ENCODE measurements at places on chromosomes 7 and 10.

- DNase-seq, result no peak
- no peaks in the 10 kb centered on the region for H3K4me1 ChIP-seq
- no peak overlapping the region for H3K27ac ChIP-seq
- no peaks in the 10 kb centered on the region for H3K27me3 ChIP-seq
- no peaks in the 10 kb centered on the region for H3K36me3 ChIP-seq
- H3K4me3 ChIP-seq, result no peak overlapping the region
Measured at GRCh38 chr7:82007315-82007714, 237.5 kb upstream of the HGF start.

GRCh38 chr10:101229266-101230182 lies at the start of gene LBX1:
LBX1 (minus strand) TSS chr10:101229463; CDS start chr10:101228815, 648 bp downstream.
- H3K4me1 ChIP-seq, result no peaks in the 10 kb centered on the region
- no peak for DNase-seq
- H3K36me3 ChIP-seq, result no peaks in the 10 kb centered on the region
- H3K27ac ChIP-seq, result no peak within 1 kb of the TSS
- H3K4me3 ChIP-seq, result no peak within 1 kb of the TSS

- H3K27me3 ChIP-seq, result peaks cover 6% of the 10 kb centered on the region
- DNase-seq, result no peak
- H3K36me3 ChIP-seq, result no peaks in the 10 kb centered on the region
- H3K27ac ChIP-seq, result no peak overlapping the region
Measured at GRCh38 chr10:76950354-76950753, 687.3 kb downstream of the KCNMA1 start.

DNA sequence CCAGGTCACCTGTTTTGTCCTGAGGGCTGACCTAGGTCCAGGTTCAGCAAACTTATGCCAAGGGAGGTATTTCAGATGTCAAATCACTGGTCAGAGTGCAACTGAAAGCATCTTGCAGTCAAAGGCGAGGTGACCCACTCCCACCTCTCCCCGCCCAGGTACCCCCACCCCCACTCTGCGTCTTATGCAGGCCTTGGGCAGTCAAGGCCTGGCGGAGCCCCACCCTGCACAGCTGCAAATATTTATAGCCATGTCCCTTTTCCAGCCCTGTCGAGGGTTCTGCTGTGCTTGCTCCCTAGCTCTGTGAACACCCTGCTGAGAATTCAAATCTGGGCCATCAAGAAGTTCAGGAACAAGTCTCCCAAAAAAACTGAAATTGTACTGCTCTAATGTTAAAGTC lies 40.6 kb upstream of the BMPR1A start:
- no peak overlapping the region for H3K4me3 ChIP-seq
- H3K36me3 ChIP-seq, result no peaks in the 10 kb centered on the region

DNA sequence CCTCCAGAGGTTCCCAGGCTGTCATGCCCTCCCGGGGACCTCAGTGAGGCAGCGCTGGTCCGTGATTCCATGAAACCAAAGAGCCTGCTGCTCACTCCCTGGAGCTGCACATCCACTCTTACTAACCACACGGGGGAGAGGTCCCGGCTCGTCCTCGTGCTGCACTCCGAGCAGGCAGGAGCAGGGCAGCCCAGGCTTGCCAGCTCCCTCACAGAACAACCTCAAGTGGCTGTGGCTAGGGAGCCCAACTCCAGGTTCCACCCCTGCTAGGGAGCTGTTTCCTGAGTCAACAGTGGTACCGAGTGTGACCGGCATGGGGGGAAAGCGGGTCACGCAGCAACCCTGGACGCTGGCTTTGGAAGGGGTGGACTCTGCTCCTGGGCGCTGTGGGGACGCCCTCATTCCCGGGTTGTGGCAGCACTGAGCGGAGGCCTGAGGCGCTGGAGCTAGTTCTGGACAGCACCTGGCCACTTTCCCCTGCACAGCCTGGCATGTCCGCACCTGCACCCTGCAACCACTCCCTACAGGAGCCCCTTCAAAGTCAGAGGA lies 27.9 kb upstream of the PPP2R2D start:
- no peaks in the 10 kb centered on the region for H3K4me1 ChIP-seq
- no peak for DNase-seq
- no peaks in the 10 kb centered on the region for H3K36me3 ChIP-seq
- H3K27ac ChIP-seq, result no peak overlapping the region
- no peaks in the 10 kb centered on the region for H3K27me3 ChIP-seq

- H3K27me3 ChIP-seq, result no peaks in the 10 kb centered on the region
- no peak overlapping the region for H3K27ac ChIP-seq
- no peaks in the 10 kb centered on the region for H3K36me3 ChIP-seq
- H3K4me3 ChIP-seq, result no peak overlapping the region
- no peaks in the 10 kb centered on the region for H3K4me1 ChIP-seq
- no peak for DNase-seq
Measured at GRCh38 chr10:75439811-75440210, 8.4 kb downstream of the LRMDA start.

DNA sequence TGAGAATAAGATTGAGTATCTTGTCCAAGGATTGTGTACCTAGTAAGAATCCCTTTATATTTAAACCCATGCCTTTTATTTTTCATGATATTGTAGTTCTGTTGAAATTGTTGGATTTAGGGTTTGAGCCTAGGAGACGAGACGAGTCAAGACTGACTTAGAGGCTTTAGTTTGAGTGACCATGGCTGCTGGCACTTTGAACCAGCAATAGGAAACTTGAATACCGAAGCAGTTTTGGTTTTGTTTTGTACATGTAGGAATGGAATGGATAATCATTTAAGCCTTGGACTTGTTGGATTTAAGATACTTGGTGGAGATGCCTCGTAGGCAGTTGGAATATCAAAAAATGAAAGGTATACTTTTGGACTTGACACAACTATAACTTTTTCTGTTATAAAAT lies 229.0 kb downstream of the BICC1 start:
- no peak overlapping the region for H3K4me3 ChIP-seq
- no peaks in the 10 kb centered on the region for H3K4me1 ChIP-seq
- H3K27me3 ChIP-seq, result no peaks in the 10 kb centered on the region
- no peak overlapping the region for H3K27ac ChIP-seq

DNA sequence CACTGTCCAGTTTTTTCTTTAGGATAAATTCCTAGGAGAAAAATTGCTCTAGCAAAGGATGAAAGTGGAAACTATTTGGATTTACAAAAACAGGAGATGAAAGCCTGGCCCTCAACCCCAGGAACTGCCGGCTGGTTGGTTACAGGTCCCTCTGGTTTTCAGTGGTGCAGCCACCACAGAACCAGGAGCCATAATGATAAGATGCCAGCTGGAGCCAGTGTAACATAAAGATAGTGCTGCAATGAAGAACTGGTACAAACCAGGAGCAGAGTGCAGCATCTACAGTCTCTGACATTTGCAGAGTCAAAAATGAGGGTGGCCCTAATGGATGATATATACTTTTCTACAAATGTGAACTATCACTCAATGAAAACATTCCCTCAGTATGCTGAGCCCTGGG lies 20.4 kb upstream of the NUP42 start:
- no peak overlapping the region for H3K4me3 ChIP-seq
- no peaks in the 10 kb centered on the region for H3K36me3 ChIP-seq
- H3K27me3 ChIP-seq, result no peaks in the 10 kb centered on the region
- no peak for DNase-seq
- H3K4me1 ChIP-seq, result no peaks in the 10 kb centered on the region

DNA sequence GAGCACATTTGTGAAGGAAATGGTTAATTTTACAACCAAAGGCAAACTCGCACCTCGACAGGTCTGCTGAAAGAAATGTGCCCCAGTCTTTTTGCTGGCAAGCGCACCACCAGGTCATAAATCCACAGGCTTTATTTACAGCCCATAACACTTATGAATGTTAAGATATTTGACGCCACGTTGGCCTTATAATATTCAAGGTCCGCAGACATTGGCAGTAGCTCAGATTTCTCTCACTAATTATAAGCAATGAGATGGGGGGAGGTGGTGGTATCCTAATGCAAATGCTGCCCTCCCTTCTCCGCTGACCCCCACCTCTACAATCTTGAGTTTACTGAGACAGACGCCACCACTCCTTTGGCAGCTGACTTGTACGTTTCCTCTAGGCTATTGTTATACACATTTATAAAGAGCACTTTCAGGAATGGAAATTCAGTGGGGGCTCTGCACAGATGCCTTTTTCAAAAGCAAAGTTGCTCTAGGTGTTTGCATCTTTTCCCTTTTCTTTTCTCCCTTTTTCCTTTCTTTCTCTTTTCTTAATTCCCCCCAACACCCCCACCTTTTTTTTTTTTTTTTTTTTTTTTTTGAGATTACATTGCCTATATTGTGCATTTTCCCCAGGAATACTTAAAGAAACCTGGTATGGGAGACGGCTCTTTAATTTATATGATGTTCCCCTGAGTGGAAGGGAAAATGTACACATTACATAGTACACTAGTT lies 6.7 kb downstream of the TCF7L2 start:
- DNase-seq, result no peak
- no peaks in the 10 kb centered on the region for H3K27me3 ChIP-seq
- H3K4me1 ChIP-seq, result peaks cover 38% of the 10 kb centered on the region
- no peak overlapping the region for H3K27ac ChIP-seq

All from DND-41 (cell line).